ENCODE measurements at places on chromosomes 13 and 19. TPM values are rescaled to one million over a fixed set of nuclear protein-coding genes. Genes with fewer than 3 reads are reported as not detected.

The PEAK3 gene
- total RNA-seq: not detected

The ZAR1L gene
- total RNA-seq: not detected

The AKAP8L gene
- 67.4 TPM for total RNA-seq

The ICAM5 gene
- total RNA-seq: 0.56 TPM

The CEACAM8 gene
- not detected for total RNA-seq
